ENCODE measurements at places on chromosomes 6 and 20.
A peak's percentile ranks its signal among the peaks of the same experiment; 100 is the strongest.

DNA sequence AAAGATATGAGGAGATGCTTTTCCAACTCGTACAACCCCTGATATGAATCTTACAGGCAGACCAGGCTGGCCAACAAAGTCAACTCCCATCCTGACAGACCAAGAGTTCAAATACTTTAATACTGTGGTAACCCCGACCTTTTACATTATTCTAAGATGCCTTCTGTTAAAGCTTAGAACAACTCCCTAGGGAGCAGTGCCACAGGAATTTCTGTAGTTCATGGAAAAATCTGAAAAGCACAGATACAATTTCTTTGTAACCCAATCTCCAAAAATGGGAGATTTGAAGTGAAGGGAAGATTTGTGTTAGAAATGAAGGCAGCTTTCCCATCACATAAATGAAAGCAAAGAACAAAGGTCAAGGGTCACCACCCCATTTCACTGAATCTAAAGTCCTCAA is 151.3 kb upstream of the BEND6 start:
- no peak for DNase-seq

DNA sequence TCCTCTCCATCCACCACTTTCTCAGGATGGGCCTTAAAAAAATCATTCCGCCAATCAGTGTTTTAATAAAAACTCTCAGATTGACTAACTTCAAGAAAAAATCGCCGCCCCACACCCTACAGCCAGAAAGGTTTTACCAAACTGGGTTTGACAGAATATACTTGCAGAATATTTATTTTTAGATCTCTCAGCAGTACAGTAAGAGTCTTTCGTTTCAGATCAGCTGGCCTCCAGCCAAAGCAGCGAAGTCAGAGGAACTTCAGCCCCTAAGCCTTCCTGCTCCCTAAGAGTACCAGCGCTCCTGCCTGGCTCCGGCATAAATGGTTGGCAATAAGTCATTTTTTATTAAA is 24.7 kb downstream of the TBC1D7 start:
- peak; percentile 72 for DNase-seq

DNA sequence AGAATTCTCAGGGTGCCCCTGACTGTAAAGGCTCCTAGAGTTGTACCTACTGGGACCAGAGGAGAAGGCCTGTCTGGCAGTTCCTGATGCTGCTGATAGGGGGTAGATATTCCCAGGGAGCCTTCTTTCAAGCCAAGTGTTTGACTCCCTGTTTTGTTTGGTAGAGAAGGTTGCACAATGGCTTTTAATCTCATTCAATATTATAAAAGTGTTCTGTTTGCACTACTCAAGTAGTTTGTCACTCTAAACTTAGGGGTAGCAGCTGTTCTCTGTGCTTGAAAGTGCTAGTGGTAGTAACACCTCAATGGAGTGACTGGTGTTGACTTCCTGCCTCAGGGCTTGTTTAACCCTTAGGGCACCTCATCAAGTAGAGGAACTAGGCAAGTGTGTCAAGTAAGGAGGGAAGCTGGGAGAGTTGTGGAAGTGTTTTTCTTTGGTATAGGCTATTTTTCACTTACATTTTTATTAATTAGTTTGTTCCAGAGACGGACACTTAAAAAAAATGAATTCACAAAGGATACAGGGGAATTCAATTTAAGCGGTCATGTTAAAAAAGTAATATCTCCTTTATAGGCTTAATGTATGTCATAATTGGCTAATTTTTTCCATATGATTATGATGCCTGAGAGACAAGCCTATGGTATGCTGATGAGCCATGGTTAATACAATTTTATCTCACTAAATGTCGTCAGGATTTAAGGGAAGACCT is 38.1 kb downstream of the BICRAL start:
- peak; percentile 28 for DNase-seq

DNA sequence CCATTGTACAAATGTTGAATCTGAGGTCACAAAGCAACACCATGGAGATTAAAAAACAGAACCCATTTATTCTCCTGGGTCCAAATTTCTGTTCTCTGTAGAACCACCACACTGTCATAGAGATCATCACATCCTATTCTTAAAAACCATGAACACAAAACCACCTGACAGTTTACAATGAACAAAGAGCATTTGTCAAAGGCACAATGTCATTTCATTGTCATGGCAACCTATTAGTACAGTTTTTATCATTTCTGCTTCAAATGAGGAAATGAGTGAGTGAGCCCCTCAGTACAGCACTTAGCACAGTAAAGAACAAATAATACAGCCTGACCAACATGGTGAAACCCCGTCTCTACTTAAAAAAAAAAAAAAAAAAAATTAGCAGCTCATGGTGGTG is 23.1 kb upstream of the LAMP5 start:
- DNase-seq = no peak

DNA sequence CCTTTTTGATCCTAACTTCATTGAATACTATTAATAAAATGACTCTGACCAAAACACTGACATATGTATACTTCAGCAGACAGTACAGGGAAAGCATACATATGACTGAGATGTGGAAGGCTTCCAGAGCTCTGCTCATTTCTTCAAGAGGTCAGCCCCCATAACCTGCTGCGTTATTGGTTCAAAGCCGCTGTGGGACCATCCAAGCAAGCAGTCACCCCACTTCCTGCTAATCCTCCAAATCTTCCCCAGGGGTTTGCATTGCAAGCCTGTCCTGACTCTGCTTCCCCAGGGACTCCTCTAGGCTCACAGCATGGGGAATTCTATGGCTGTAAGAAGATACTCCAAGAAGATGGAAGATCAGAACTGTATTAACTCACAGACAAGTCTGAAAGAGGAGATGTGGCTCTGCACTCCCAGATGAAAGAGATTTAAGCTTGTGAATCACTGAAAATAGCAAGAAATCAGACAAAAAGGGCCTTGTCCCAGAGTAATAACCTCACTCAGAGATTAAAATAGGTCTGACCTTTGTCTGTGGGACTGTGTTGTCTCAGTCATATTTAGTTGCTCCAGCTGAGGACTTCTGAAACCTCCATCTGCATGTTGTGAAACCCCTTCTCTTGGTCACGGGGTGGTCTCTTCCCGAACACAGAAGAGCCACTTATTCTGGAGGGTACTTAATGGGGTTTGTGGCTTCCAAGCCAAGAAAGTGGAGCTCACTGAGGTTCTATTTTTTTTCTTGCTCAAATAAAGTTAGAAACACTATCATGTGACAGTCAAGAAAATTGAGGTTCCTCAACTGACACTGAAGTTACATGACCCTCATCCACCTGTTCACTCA is 101.5 kb upstream of the MARCKS start:
- DNase-seq = no peak

DNA sequence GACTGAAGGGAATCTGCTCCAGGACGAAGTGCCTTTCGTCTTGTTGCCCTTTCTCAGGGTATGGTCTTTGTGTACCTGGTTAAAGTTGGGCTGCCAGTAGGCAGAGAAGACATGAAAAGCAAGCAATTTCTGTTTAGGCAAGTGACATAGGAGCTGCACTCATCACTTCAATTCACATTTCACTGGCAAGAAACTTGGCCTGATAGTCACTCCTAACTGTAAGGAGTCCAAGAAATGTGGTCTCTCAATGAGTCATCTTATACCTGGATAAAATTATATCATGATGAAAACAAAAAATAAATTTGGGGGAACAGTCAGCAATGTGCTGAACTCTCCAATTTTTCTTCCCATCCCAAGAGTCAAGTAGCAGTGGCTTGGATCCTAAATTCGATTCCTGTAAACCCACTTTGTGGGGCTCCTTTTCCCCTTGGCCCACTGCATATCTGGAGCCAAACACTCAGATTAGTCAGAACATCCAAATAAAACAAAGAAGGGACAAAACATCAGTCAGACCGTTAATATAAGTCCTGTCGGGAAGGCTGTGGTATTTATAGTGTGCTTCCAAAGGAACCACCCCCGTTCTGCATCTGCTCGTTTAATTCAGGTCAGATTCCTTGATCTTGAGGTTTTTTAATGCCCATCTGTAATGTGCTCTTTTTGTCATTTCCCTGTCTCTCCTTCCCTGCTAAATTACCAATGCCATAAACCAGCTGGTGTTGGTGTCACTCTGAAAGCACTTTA is 5.0 kb upstream of the GABRR1 start:
- DNase-seq = no peak

GRCh38 chr6:4313044-4313686 is 177.8 kb upstream of the ECI2 start:
- peak; percentile 28 for DNase-seq

DNA sequence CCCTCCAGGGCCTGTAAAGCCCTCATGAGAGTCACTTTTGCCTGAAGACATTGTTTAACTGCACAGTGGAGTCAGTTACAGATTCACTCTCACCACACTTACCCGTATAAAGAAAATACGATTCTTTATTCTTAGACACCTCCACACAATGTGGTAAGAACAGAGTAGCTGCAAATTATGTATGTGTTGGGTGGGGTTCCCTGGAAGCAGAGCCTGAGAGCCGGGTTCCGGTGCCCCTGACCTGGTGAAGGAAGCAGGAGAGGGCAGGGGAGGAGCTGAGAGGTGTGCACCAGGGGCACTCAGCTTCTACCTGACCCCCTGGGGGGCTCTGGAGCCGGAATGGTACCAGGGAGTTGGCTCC is 11.5 kb downstream of the BANF2 start:
- no peak for DNase-seq

DNA sequence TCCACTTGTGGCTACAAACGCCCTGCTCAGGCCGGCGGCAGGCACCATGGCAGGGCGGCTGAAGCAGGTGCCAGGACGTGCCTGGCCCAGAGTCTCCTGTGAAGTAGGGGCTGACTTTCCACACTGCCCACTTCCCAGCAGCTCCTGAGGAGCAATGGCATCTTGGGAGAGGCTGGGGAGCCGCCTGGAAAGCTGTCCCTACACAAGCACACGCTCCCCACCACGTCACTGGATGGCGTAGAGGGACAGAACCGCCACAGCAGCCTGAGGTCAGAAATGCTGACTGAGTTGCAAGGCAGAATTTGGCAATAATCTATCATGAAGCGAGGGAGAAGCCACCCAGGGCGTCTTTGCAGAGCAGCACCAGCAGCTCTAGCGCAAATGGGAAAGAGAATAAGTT is 86.3 kb downstream of the NINL start:
- no peak for DNase-seq

DNA sequence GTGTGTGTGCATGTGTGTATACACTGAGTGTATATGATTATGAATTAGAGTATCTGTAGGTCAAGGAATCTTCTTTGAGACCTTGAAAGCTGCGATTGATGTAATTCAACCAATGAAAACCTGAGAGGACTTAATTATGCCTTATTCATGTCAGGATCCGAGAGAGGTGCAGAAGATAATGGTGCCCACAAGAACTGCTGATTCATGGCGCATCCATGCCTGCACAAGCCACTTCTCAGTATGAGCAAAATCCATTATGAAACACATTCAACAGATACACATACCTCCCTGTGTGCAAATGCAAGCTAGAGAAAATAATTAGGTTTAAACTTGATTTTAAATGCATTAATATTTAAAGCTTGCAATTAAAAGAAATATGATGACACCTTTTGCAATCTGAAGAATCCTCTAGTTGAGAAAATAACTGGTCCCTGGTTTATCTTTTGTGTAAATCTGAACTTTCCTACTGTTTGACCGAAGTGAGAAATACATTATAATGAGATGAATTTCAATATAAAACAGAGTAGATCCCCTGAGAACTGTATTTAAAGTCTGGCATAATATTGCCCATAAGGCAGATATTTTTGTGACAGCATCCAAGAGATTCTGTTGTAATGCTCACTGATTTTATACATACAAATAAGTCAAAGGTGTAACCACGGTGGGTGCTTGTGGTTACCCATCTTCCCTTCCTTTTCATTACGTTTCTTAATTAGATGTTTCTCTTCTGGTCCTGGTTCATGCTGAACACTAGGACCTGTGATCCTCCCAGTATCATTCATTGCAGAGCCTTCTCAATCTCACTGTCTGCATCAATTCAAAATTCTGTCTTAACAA is 45.6 kb downstream of the LY86 start:
- no peak for DNase-seq

GRCh38 chr6:32713241-32713640 is 27.9 kb upstream of the HLA-DQA2 start:
- DNase-seq = no peak

GRCh38 chr20:37366743-37367142 is 20.8 kb downstream of the SRC start:
- DNase-seq = no peak

DNA sequence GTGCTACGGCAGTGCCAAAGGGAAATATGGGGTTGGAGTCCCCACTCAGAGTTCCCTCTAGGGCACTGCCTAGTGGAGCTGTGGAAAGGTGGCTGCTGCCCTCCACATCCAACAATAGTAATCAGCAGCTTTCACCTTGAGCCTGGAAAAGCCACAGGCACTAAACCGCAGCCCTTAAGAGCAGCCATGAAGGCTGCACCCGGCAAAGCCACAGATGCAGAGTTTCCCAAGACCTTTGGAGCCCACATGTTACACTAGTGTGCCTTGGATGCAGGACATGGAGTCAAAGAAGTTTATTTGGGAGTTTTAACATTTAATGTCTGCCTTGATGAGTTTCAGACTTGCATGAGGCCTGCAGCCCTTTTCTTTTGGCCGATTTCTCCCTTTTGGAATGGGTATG is 91.4 kb upstream of the HSF2 start:
- no peak for DNase-seq

- no peak for DNase-seq
Measured at GRCh38 chr6:5459346-5459745, 198.0 kb downstream of the FARS2 start.

DNA sequence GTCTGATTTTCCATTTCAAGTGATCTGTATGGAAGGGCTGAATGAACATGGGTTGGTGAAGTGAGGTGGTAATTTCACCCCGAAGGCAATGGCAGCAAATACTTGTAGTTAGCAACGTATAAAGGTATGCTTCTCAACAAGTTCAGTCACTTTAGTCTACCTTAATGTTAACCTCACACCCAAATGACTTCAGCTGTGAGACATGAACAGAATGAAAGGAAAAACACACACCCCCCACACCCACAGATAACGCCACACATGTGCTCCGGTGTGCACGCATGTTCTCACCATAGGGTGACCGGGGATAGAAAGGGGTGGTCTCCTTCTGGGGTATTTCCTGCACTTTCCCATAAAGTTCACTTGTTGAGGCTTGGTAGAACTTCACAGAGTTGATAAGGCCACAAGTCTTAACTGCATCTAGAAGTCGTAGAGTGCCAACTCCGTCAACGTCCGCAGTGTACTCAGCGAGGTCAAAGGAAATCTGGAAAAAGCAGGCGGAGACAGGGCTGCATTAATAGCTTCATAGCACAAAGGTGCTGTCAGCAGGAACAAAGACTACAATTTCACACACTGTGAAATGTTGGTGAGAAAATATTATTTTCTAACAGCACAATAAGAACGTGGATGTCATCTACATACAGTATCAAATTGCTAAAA is 284.8 kb downstream of the GMDS start:
- no peak for DNase-seq

DNA sequence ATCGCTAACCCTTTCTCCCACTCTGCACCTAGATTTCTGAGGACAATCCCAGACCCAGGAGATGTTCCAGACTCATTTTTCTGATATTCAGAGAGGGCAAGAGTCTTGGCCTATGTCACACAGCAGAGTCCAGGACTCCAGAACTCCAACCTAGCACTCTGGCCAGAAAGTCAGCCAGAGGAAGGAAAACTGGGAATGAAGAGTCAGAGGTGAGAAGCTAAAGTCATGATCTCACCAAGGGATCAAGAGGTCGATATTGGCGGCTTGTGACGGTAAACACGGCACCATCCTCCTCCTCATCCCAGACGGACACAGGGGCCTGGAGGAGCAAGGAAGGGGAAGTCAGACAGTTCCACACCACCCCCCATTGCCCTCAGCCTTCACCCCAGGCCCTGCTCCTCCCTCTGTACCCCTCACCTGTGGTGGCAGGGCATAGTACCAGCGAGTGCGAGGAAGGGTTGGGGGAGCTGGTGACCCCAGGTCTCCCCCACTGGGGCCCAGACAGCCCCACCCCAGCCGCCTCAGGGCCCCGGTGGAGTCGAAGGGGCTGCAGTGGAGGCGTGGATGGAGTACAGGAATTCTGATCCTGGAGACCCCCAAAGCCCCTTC is 1.8 kb downstream of the RGL2 start:
- no peak for DNase-seq

Data from Kasumi-1 (cell line).